ENCODE measurements at places on chromosomes 2 and 18.

DNA sequence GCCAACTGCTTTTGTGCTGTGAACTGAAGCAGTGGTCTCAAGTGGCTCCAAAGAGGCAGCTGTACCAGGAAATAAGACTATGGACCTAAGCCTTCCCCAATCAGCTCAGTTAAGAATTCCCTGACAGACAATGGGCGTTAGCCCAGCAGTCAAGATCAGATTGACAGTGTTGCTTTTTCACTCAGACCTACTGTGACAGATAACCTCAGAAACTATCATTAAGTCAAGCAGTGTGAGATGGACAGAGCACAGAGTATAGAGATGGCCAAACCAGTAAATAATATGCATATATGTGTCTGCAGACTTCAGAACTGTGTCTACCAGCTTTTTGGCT lies 215.3 kb downstream of the ZFP36L2 start:
- no peak for DNase-seq

DNA sequence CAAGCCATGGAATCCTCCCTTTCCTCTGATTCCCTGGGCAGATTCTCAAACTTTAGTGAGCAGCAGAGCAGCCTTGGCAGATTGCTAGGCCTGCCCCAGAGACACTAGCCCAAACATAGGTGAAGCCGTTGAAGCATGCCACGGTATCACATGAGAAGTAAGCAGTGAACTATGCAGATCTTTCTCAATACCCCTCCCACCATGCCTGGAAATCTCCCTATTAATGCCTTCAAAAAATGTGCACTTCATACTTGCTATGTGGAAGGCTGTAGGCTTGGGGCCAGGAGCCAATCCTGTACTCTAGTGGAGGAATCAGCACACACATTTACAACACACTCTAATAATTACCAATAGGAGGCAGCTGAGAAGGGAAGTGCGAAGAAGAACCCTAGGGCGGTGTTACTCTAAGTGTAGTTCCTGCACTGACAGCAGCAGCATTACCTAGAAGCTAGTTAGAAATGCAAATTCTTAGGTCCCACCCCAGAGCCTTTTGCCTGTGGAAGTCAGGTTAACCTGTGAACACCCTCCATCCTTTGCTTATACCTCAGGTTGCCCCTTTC lies 305.1 kb upstream of the SPRED2 start:
- DNase-seq: no peak

- peak; percentile 12 for DNase-seq
Measured at GRCh38 chr2:7773362-7774360, 856.4 kb downstream of the RNF144A start.

- DNase-seq: no peak
Measured at GRCh38 chr2:118460425-118460824, 372.2 kb downstream of the INSIG2 start.

DNA sequence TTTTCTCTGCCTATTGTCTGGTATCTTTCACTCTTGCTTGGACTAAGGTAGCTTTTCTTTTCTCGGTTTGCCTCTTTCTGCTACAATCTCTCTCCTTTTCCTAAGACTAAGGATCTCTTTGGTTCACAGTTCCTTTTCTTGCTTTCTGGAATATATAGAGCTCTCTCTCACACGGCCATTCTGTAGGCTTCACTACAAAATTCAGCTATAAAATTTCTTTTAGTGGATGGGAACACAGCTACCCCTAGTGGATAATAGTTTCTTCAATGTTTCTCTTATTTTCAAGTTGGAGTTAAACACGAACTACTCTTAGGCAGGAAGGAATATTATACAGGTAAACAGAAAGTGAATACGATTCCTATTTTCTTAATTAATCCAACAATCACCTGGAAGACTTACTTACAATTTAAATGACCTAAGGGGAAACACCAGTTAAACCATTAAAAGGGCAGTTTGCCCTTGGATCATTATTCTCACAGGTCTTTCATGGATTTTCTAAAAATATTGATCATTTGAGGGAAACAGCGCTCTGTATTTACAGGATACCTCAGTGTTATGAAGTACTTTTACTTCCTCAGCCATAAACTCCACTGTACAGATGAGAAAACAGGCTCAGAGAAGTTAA lies 140.5 kb downstream of the LRP2 start:
- no peak for DNase-seq

- no peak for DNase-seq
Measured at GRCh38 chr2:187148059-187148714, 299.2 kb upstream of the ZSWIM2 start.

DNA sequence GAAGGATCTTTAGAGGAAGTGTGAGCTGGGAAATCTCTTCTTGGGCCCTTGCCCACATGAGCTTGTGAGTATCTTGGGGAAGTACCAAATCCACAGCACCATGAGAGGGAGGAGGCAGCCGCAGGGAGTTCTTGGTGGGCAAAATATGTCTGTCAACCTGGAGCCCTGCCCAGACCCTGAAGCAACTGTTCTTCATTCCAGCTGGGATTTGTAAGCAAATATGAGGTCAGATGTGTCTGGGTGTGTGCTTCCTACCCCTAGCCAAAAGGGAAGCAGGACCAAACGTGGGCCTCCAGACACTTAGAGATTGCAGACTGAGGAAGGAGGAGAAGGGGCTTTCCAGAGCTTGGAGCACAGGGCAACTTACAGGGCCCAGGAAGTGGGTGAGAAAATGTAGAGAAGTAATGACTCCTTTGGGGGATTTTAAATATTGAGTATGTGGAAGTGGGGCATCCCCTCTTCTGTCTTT lies 41.9 kb downstream of the TMEM247 start:
- DNase-seq: no peak

GRCh38 chr18:74457725-74458421 lies 765 bp upstream of the DIPK1C start:
- no peak for DNase-seq

DNA sequence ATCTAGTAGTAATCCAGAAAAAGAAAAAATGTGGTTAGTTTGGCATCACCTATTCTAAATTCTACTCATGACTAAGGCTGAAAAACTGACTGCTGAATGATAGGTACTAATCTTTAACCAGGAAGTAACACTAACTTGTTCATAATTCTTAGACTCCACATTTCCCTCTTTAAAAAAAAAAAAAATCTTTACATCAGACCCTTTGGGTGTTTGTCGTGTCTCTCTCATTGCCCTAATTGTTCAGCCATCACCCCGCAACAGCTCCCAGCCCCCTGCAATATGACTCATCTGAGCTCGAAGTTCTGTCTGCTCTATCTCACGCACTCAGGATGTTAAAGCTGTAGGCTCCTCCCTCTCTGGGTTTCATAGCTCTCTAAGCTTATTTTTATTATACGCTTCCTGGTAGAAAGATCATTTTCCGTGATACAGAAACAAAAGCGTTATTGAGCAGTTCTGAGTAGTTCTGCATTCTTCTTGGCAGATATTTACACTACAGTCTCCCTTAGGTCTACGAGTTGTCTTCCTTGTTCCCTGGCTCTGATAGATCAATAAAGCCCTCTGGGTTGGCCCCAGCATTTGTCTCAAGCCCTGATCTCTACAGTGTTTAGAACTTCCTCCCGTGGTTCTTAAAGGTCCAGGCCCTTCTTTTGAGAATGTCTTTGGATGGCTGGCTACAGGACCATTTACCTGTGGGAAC lies 95.6 kb downstream of the TNFRSF11A start:
- peak; percentile 87 for DNase-seq

DNA sequence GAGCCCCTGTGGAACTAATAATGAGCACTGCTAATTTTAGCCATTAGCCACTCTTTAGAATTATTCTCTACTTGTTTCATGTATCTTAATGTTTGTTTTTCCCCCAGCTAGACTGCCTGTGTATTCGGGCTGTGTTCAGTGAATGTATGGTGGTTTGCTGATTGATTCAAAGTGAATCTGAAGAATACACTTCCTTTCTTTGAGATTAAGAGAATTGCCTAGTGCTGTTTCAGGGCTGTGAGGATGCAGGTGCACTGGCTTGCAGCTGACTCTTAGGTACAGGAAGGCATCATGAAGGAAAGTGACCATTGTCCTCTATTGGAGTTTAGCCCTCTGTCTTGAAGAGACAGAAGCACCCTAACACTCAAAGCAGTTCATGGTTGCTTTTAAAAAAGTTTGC lies 138.7 kb downstream of the CERS6 start:
- DNase-seq: no peak

- no peak for DNase-seq
Measured at GRCh38 chr2:94870440-94871225, 597 bp upstream of the TEKT4 start.

GRCh38 chr2:98445683-98446581 lies 1.3 kb downstream of the INPP4A start:
- peak; percentile 38 for DNase-seq

DNA sequence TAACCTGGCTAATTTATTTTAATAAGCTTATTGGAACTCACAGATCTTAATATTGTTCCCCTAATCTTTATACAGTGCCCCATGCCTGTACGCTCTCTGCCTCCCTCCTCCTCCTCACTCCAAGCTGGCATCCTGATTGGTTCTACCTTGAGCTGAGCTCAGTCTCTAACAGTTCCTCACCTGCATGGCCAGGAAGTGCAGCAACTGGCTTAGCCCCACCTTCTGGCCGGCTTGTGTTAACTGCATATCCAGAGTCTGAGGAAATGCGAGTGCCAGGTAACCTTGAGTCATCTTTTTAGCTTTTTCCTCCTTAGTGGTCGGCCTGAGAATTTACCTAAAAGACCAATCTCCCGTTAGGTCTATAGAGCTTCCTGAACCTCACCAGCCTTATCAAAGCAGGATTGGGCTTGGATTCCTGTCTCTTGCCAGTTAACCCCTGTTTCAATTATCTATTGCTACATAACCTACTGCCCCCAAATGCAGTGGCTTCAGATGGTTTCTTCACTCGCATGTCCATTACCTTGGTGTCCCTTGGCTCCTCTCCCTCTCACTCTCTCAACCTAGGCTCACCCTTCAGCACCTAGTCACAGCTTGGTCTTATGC lies 89.5 kb upstream of the STK39 start:
- DNase-seq: peak; percentile 57

GRCh38 chr2:148967056-148967455 lies 71.4 kb upstream of the LYPD6B start:
- no peak for DNase-seq

- DNase-seq: no peak
Measured at GRCh38 chr18:10424585-10425307, 29.7 kb upstream of the APCDD1 start.

GRCh38 chr18:75698861-75699260 lies 271.4 kb upstream of the SMIM21 start:
- no peak for DNase-seq

DNA sequence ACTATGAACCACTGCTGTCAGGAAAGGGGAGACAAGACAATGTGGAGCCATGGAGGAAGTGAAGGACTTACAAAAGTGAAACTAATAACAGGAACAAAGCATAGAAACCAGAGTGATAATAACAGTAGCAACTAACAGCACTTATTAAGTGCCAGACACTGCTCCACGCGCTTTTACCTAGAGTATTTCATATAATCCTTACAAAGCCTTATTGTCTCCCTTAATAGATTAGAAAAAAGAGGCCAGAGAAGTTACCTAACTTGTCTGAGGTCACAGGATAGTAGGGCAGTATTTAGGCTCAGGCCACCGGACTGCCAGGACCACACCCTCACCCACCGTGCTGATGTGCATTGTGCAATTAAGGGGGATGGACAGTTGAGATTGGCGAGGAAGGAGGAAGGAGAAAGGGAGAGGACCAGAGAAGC lies 98.6 kb upstream of the NFU1 start:
- no peak for DNase-seq
